ENCODE measurements at places on chromosomes 6 and 20. TPM values are rescaled to one million over a fixed set of nuclear protein-coding genes. Genes with fewer than 3 reads are reported as not detected.

DNA sequence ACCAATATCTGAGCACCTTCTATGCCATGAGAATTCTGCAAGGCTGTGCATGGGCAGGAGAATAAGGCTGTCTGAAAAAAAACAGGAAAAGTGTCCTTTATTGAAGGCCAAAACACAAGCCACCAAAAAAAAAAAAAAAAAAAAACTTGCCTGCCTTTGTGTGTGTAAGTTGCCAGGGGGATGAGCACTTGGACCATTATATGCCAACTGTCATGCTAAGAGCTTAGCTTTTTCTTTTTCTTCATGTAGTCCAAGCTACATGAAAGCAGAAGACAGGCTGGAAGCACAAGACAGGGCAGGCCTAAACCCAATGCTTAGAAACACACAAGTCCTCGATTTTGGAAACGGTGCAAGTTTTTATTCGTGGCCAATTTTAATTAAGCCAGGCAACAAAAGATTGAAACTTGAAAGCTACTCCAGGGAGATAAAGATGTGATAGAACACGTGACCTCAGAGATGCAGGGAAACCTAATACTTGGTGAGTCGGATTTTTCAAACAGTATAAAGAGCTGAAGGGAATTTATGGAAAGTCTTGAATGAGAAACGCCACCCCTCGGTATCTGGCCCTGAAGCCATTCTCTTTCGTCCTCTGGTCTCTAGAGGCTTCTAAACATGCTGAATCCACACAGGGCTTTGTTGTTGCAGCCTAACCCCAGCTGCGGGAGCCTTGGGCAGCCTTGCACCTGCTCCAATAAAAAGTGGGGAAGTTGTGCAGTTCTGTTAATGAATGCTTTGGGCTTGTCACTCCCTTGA, 8.6 kb downstream of the BMP7 start:
- no peak for DNase-seq

- no peak for DNase-seq
Measured at GRCh38 chr20:13455713-13456112, 183.0 kb downstream of the TASP1 start.

ECT2L gene
- 0.60 TPM for polyA plus RNA-seq

DNA sequence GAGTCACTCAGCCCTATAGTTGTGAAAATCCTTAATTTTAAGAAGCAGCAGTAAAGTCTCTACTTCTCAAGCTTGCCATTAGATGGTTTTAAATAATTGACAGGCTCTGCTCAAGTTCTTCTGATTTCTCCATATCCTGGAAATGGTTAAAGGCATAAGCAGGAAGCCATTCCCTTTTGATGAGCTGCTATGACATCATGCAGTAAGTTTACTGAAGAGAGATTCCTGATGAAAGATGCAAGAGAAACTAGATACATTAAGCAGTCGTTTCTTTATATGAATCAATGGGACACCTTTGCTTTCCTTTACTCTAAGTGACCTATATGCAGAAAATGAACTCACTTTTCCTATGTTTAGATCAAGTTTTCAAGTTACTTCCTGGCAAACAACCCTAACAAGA, 9.8 kb downstream of the POPDC3 start:
- no peak for DNase-seq

CASS4 gene
- 3.4 TPM for polyA plus RNA-seq

All from right renal pelvis (tissue), 4 donors.